ENCODE measurements at places on chromosomes 11 and 22. TPM values are rescaled to one million over a fixed set of nuclear protein-coding genes. Genes with fewer than 3 reads are reported as not detected.

Gene APOBEC3H
- total RNA-seq: 0.27 TPM

Gene AIFM3
- total RNA-seq: 1.6 TPM

Gene PRPF19
- total RNA-seq: 132 TPM

Gene CTSC
- 71.9 TPM for total RNA-seq

Gene VSTM5
- under 0.01 TPM for total RNA-seq

Gene OR5A1
- total RNA-seq: under 0.01 TPM

Gene DGCR2
- 80.0 TPM for total RNA-seq

Gene F2
- under 0.01 TPM for total RNA-seq

Gene UFD1
- 36.9 TPM for total RNA-seq

Gene DDX25
- total RNA-seq: 0.54 TPM

Gene NXPE4
- not detected for total RNA-seq

Gene MSANTD2
- 4.0 TPM for total RNA-seq

Gene RASL10A
- 3.8 TPM for total RNA-seq

Gene ZNF280B
- total RNA-seq: 0.81 TPM

Gene ASPHD2
- 1.9 TPM for total RNA-seq

Gene C11orf86
- total RNA-seq: not detected

Gene KDM2A
- total RNA-seq: 67.9 TPM

Gene TENM4
- total RNA-seq: under 0.01 TPM

Gene SC5D
- total RNA-seq: 24.8 TPM

Gene MRPL23
- total RNA-seq: 206 TPM

Gene GRAP2
- total RNA-seq: 1.1 TPM

Gene RRP8
- total RNA-seq: 11.0 TPM

Gene IL10RA
- 11.8 TPM for total RNA-seq

Measured in hematopoietic multipotent progenitor cell (in vitro differentiated cells).